ENCODE measurements at places on chromosomes 2 and 18.

- no peak for DNase-seq
Measured at GRCh38 chr2:235521844-235522243, 28.0 kb downstream of the AGAP1 start.

- DNase-seq: peak; percentile 73
Measured at GRCh38 chr18:24014062-24014985, at the start of gene TTC39C. TTC39C (plus strand) TSS chr18:24014754; CDS start chr18:24014872, 118 bp downstream.

DNA sequence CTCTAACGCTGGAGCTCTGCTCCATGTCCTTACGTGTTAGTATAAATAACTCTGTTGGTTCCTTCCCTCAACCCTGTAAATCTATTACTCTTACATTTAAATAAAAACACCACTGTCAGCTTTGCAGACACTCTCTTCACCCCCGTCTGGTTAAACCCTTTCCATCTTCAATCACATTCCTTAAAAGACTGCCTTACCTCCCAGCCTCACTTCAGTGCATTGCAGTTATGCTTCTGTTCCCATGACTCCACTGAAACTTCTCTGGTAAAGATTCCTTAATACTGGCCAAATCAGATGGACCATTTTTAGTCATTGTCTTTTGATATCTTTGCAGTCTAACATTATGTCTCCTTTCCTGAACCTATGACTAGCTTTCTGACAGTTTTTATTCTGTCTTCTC is 61.7 kb downstream of the EML4 start:
- DNase-seq: no peak

- no peak for DNase-seq
Measured at GRCh38 chr2:23091900-23092299, 293.1 kb upstream of the KLHL29 start.

DNA sequence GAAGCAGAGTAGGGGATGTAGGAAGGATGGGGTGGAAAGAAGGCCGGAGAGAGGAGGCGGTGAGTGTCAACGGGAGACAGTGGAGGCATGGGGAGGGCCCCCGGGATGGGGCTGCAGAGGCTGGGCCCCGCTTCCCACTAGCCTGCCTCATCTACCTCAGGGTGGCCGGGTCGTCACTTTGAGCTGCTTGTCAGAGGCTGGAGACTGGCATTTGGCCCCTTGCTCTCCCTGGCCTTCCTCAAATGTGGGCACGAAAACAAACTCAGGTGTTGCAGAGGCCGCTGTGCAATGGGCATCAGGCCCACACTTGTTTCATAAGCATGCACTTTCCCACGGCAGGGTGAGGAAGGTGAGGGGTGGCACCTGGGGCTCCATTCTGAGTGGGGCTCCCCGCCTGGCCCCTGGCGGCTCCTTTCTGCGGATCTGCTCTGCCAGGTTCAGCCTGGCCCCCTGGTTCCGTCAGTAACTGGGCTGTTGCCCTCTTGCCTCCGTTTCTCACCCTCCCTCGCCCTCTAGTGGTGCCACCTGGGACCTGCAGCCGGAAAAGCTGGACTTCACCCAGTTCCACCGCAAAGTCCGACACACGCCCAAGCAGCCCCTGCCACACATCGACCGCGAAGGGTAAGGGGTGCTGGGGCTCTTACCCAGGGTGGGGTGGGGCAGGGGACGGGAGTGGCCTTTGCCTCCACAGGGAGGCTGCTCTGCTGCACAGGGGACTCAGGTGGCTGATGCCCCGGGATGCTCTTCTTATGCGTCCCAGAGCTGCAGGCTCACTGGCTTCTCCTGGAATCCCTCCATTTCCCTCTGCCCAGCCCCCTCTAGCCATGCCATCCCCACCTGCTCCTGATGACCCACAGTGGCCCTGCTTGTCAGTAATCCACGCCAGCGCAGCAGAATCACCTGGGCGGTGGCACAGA is 125.4 kb downstream of the CTIF start:
- peak; percentile 87 for DNase-seq

GRCh38 chr18:75529394-75529793 is 101.9 kb upstream of the SMIM21 start:
- no peak for DNase-seq
